ENCODE measurements at places on chromosomes 2 and 18. TPM values are rescaled to one million over a fixed set of nuclear protein-coding genes. Genes with fewer than 3 reads are reported as not detected.

DNA sequence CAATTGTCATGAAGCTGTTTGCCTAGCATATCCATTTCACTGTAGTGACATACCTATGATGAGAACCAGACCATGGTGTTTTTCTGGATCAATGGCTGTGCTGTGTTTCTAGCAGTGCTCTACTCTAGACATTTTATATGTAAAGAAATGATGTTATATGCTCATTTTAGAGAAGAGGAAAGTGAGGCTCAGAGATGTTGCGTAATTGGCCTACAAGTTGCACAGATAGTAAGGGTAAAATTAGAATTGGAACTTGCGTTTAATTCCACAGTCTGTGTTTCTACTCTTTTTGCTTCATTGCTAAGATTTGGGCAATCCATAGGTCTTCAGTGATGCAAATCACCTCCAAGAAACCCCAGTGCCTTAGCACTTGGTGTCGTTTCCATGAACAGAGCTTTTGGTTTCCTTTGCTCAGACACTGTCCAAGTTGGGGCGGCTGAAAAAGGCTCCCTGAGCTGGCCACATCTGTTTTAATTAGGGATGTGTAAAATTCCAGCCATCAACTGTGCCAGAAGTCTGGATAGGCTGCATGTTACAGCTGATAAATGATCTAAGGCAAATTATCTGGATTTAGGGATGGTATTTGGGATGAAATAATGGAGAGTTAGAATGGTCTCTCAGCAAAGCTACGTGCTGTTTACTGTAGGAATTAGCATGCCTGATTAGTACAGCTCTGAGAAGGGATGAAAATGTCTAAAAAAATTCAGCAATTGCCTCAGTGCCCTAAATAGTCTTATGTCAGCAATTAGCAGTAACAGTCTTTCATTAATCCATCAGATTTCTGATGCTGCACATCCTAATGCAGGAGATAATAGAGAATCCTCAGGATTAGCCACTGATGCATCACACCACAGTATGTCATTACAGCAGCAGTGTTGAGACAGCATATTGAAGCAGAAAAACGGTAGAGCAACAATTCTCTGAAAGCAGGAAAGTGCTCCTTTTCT lies 65.3 kb downstream of the PTPRM start:
- H3K27me3 ChIP-seq, result no peaks in the 10 kb centered on the region
- no peak for DNase-seq
- no peak overlapping the region for H3K27ac ChIP-seq
- H3K36me3 ChIP-seq, result no peaks in the 10 kb centered on the region
- H3K4me3 ChIP-seq, result no peak overlapping the region

GRCh38 chr2:223541546-223541945 lies 60.6 kb downstream of the SCG2 start:
- no peak overlapping the region for H3K27ac ChIP-seq
- peaks cover 2% of the 10 kb centered on the region for H3K4me1 ChIP-seq
- no peak for DNase-seq
- no peaks in the 10 kb centered on the region for H3K27me3 ChIP-seq

DNA sequence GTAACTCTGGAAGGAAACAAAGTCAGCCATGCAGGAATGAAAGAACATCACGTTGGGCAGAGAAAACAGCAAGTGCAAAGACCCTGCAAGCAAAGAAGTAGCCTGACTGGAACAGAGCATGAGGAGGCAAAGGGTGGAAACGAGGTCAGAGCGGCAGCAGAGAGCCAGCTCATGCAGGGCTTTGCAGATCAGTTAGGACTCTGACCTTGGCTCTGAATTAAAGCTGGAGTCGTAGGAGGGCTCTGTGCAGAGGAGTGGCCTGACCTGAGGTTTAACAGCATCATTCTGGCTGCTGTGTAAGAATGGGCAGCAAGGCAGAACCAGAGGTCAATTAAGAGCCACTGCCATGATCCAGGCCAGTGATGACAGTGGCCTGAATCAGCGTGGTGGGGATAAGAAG lies 220.7 kb downstream of the PRKCE start:
- H3K27me3 ChIP-seq, result no peaks in the 10 kb centered on the region
- H3K4me3 ChIP-seq, result no peak overlapping the region
- H3K27ac ChIP-seq, result no peak overlapping the region
- H3K36me3 ChIP-seq, result no peaks in the 10 kb centered on the region

DYNAP gene
- 0.22 TPM for total RNA-seq

DNA sequence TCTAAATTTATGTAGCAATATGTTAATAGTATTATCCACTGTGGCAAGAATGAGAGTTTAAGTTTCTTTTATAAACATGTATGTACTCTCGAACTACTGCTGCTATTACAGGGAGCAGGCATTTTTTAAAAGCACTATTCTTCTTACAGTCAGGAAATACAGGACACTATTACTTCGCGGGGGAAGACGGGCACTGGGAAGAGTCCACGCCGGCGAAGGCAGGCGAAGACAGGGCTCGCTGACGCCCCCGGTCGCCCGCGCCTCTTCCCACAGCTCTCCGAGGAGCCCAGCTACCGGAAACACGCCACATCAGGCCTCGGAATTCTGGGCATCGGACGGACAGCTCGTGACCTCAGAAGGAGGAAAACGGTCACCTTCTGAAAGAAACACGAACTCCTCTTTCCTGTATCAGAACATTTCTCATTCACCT lies 90.2 kb downstream of the FAM161A start:
- H3K4me3 ChIP-seq, result peak overlapping the region; percentile 86
- H3K36me3 ChIP-seq, result no peaks in the 10 kb centered on the region
- DNase-seq, result peak; percentile 19
- no peaks in the 10 kb centered on the region for H3K4me1 ChIP-seq
- H3K27me3 ChIP-seq, result no peaks in the 10 kb centered on the region

DNA sequence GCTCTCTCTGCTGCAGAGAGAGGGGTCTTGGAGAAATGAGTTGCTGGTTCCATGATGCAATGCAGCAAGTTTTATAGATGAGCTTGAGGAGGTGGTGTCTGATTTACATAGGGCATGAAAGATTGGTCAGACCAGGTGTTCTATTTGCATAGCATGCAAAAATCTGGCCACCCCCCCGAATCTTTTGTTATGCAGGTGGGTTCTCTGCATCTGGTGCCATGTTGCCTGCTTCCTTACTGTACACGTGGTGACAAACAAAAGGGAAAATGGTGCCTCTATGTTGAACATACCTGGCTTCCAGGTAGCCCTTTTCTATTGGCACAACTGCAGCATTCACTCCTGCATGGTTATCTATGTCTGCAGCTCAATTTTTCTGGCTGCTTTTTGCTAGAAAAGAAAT lies 169.4 kb downstream of the GALNT1 start:
- no peaks in the 10 kb centered on the region for H3K36me3 ChIP-seq
- no peak overlapping the region for H3K4me3 ChIP-seq
- DNase-seq, result no peak

DNA sequence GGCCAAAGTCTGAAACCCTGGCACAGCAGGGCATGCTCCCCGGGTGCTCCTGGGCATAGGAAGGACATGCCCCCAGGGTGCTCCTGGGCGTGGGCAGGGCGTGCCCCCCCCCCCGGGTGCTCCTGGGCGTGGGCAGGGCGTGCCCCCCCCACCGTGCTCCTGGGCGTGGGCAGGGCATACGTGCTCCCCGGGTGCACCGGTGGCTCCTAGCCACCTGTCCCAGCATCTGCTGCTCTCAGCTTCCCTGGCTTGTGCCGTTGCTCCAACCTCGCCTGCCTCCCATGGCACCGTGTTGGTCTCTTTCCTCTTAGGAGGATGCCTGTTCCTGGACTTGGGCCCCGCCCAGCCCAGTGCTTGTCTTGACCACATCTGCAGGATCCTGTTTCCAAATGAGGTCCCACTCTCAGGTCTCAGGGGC lies 95.6 kb upstream of the CTDP1 start:
- no peaks in the 10 kb centered on the region for H3K36me3 ChIP-seq
- no peak overlapping the region for H3K27ac ChIP-seq
- H3K4me3 ChIP-seq, result no peak overlapping the region
- H3K4me1 ChIP-seq, result peaks cover 7% of the 10 kb centered on the region
- DNase-seq, result no peak
- no peaks in the 10 kb centered on the region for H3K27me3 ChIP-seq

DNA sequence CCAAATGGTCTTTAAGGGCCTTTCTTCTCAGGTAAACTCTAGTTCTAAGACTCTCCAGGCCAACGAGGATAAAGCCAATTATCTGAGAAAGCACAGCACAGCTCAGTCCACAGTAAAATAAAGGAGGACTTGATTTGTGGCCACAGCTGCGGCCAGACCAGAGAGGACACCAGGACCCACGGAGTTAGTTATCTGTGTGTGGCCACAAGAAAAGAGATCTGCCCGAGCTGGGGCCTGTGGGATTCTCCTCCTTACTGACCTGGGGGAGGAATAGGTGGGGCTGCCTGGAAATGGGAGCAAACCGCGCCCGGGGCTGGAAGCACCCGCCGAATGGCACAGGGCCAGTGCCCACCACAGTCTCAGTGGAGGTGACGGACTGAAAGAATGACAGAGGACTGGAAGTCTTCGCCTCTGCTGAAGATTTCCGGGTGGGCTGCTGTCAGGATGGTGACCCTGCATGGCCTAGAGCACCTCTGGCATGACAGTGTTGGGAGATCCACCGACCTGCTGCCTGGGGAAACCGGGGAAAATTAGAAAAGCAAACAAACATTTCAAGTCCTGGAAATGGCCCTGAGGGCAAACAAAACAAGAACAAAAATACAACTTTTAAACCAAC lies 13.3 kb downstream of the PROC start:
- H3K4me3 ChIP-seq, result no peak overlapping the region
- H3K27me3 ChIP-seq, result no peaks in the 10 kb centered on the region
- no peaks in the 10 kb centered on the region for H3K36me3 ChIP-seq
- H3K4me1 ChIP-seq, result no peaks in the 10 kb centered on the region

- DNase-seq, result no peak
- H3K4me1 ChIP-seq, result peaks cover 3% of the 10 kb centered on the region
- H3K27me3 ChIP-seq, result no peaks in the 10 kb centered on the region
- peak overlapping the region; percentile 83 for H3K27ac ChIP-seq
- peak overlapping the region; percentile 96 for H3K4me3 ChIP-seq
- H3K36me3 ChIP-seq, result peaks cover 12% of the 10 kb centered on the region
Measured at GRCh38 chr2:32357318-32358110, 691 bp downstream of the BIRC6 start.

DNA sequence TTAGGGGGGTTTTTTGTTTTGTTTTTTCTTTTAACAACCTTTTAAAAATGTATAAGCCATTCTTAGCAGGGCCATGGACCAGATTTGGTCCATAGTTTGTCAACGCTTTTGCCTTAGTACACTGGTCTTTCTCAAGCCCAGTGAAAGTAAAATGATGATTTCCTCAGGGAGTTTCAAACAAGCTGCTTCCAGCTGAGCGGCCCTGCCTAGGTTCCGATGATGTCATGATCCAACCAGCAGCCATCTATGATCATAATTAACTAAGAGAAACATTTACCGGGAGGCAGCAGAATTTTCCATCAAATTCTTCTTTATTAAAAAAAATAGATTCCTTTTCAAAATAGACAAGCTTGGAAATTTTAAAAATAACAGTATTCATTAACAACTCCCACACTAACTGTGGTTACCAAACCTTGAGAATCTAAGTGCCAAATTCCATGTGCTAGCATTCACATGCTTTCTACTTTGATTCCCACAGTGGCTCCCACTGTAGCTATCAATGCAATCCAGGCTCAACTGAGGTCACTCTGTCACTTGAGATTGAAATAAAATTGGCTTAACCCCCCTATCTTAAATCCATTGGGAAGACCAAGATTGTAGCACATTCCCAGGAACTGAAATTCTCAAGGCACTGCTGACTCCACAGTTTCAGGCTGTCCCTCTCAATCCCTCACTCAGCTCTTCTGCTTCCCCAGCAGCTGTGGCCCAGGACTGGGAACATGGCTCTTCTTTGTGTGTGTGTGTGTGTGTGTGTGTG lies 148.9 kb downstream of the RNF152 start:
- H3K4me1 ChIP-seq, result no peaks in the 10 kb centered on the region
- no peaks in the 10 kb centered on the region for H3K27me3 ChIP-seq
- H3K4me3 ChIP-seq, result no peak overlapping the region
- H3K27ac ChIP-seq, result no peak overlapping the region

C2orf80 gene
- 1.3 TPM for total RNA-seq

DNA sequence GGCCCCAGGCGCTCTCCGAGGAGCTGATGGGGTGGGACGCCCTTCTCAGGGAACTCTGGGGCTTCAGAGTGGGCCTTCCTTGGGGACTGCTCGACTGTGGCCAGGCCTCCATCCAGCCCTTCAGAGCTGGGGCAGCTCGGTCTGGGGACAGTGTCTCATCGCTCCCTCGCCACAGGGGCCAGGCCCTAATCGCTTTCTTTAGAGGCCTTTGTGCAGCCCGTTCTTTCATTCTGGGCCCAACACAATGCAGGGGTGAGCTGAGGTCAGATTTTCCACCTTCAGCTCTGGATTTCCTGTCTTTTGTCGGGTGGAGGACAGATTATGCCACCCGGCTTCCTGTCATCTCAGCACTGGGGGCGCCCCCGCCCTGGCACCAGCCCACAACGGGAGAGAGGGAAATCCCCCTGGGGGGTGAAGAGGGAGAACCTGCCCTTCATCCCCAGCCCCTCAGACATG lies 25.2 kb downstream of the MYCN start:
- no peak overlapping the region for H3K4me3 ChIP-seq
- no peak for DNase-seq
- H3K27ac ChIP-seq, result no peak overlapping the region
- no peaks in the 10 kb centered on the region for H3K36me3 ChIP-seq

CYBRD1 gene
- total RNA-seq, result 12.6 TPM

CYRIA gene
- 8.2 TPM for total RNA-seq

- DNase-seq, result no peak
- no peaks in the 10 kb centered on the region for H3K27me3 ChIP-seq
- no peaks in the 10 kb centered on the region for H3K36me3 ChIP-seq
- no peak overlapping the region for H3K4me3 ChIP-seq
- no peak overlapping the region for H3K27ac ChIP-seq
- H3K4me1 ChIP-seq, result no peaks in the 10 kb centered on the region
Measured at GRCh38 chr2:206993396-206993911, 54.1 kb downstream of the CPO start.

RPL31 gene
- total RNA-seq, result 1,734 TPM

GRCh38 chr2:191148791-191149190 lies 2.0 kb downstream of the STAT4 start:
- no peak overlapping the region for H3K27ac ChIP-seq
- 0 out of 2 replicates have a peak, but pooled peaks cover 7% of the 10 kb centered on the region for H3K27me3 ChIP-seq

GRCh38 chr18:44900627-44901026 lies 219.9 kb downstream of the SETBP1 start:
- no peak overlapping the region for H3K4me3 ChIP-seq
- H3K36me3 ChIP-seq, result no peaks in the 10 kb centered on the region
- no peak overlapping the region for H3K27ac ChIP-seq
- no peaks in the 10 kb centered on the region for H3K27me3 ChIP-seq
- no peaks in the 10 kb centered on the region for H3K4me1 ChIP-seq

GRCh38 chr2:45652090-45653031 lies 886 bp downstream of the PRKCE start:
- peaks cover 72% of the 10 kb centered on the region for H3K27me3 ChIP-seq
- no peak for DNase-seq
- peak overlapping the region; percentile 72 for H3K4me3 ChIP-seq
- no peaks in the 10 kb centered on the region for H3K36me3 ChIP-seq

DNA sequence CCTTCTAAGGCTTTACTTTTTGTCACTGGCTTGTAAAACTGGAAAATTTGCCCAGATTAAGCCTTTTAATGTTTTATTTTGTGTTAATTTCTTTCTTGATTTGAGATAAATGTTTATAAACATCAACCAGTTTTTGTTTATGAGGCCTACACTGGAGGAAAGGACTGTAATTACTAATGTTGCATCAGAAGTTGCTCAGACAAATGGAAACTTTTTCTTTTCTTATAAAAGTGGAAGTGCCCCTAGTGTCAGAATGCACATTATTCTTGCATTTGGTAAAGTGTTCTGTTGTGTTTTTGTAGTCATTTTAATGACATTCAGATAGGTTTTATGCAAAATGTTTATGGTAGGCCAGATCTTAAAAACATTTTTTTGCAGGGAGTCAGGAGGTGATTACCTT lies 25.3 kb downstream of the LCLAT1 start:
- no peaks in the 10 kb centered on the region for H3K27me3 ChIP-seq
- no peak overlapping the region for H3K4me3 ChIP-seq
- no peak for DNase-seq
- 0 out of 2 replicates have a peak, but pooled peaks cover 3% of the 10 kb centered on the region for H3K36me3 ChIP-seq
